PC-9 (cell line): ENCODE measurements at places on chromosomes 11 and 22. TPM values are rescaled to one million over a fixed set of nuclear protein-coding genes. Genes with fewer than 3 reads are reported as not detected.
A peak's percentile ranks its signal among the peaks of the same experiment; 100 is the strongest.

GRCh38 chr11:43688394-43688793 lies 7.9 kb downstream of the HSD17B12 start:
- H3K4me1 ChIP-seq: peaks cover 10% of the 10 kb centered on the region; the same call in 1 of the 2 replicates
- no peaks in the 10 kb centered on the region for H3K27me3 ChIP-seq
- no peak overlapping the region for H3K4me3 ChIP-seq
- DNase-seq: no peak
- peaks cover 27% of the 10 kb centered on the region for H3K36me3 ChIP-seq

- no peaks in the 10 kb centered on the region for H3K27me3 ChIP-seq
- DNase-seq: no peak
- no peaks in the 10 kb centered on the region for H3K4me1 ChIP-seq
- no peaks in the 10 kb centered on the region for H3K36me3 ChIP-seq
- H3K4me3 ChIP-seq: no peak overlapping the region
- H3K27ac ChIP-seq: no peak overlapping the region
Measured at GRCh38 chr22:30891781-30892180, 76.8 kb downstream of the MORC2 start.

- no peaks in the 10 kb centered on the region for H3K36me3 ChIP-seq
- H3K4me3 ChIP-seq: no peak overlapping the region
- H3K27me3 ChIP-seq: no peaks in the 10 kb centered on the region
- DNase-seq: no peak
Measured at GRCh38 chr11:84854498-84854880, 772.7 kb downstream of the DLG2 start.

- no peaks in the 10 kb centered on the region for H3K27me3 ChIP-seq
- H3K27ac ChIP-seq: no peak overlapping the region
Measured at GRCh38 chr22:50699001-50699755, 26.6 kb downstream of the SHANK3 start.

DNA sequence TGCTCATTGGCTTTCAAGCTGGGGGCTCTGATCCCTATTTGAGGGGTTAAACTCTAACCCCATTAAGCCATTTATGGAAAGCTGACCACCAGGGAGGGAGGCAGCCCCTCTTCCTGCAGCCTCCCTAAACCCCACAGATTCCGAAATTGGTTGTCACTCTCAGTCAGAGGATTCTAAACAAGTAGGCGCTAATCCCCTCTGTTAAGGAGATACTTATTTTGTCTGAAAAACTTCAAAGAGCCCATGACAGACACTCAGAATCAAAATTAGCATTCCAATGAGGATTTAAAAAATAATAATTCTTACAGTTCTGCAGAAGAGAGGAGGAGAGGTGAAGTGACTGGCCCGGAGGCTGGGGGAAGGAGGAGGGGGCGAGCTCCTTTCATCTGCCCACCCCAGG lies 69.7 kb upstream of the LMO1 start:
- H3K36me3 ChIP-seq: no peaks in the 10 kb centered on the region
- no peaks in the 10 kb centered on the region for H3K27me3 ChIP-seq
- H3K27ac ChIP-seq: no peak overlapping the region
- no peak for DNase-seq
- H3K4me3 ChIP-seq: no peak overlapping the region
- H3K4me1 ChIP-seq: peaks cover 50% of the 10 kb centered on the region

DNA sequence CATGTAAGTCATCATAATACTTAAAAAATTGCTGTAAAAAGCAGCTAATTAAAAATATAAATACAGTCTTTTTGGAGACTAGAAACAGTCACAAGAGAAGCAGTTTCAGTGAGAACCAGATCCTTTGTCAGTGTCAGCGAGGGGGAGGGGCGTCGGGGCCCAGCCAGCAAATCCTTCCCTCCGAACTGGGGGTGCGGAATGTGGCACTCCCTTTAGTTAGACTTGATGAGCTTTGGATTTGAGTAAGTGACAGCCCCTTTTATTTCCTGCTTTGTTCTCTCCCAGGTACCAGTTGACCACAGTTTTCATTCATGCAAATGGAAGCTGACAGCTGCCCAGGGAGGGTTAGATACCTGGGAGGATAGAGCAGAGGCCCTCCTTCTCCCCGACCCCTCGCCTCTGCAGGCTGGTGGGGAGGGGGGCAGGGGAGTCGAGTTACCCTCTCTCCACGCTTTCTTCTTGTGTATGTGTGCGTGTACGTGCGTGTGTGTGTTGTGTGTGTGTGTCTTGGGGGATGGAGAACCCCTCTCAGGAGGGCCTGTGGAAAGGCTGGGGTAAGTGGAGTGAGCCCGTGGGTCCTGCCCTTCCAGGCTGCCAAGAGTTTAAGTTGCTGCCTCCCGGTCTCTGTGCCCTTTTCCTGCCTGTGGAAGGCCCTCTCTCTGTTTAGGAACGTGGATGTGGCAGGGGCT lies 38.3 kb downstream of the PTPRJ start:
- no peak for DNase-seq
- 0 out of 2 replicates have a peak, but pooled peaks cover 14% of the 10 kb centered on the region for H3K36me3 ChIP-seq
- no peak overlapping the region for H3K4me3 ChIP-seq
- H3K27ac ChIP-seq: no peak overlapping the region

DNA sequence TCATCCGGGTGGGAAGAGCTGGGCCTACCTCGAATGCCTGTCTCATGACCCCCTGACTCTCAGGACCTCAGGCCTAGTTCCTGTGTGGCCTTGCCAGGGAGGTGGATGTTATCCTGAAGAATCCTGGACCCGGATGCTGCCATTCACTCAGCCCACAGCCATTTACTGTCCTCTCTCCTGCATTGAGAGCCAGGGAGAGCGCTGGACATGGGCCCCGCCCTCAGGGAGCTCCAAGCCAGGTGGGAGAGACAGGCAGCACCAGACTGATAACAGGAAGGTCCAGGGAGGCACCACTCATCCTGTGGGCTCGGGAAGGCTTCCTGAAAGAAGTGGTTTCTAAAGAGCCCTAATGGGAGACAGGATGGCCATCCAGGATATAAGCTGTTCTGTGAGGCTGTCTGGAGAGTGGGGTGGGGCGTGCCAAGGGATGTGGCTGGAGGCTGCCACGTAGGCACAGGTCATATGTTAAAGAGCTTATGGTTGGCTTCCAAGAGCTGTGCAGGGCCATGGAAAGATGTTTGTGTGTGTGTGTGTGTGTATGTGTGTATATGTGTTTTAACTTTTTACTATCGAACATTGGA lies 8.6 kb downstream of the SERPINH1 start:
- H3K4me1 ChIP-seq: no peaks in the 10 kb centered on the region
- DNase-seq: no peak
- no peaks in the 10 kb centered on the region for H3K27me3 ChIP-seq
- H3K4me3 ChIP-seq: no peak overlapping the region

GRCh38 chr11:133887692-133888332 lies 42.5 kb upstream of the SPATA19 start:
- peaks cover 30% of the 10 kb centered on the region for H3K27me3 ChIP-seq
- DNase-seq: no peak
- H3K27ac ChIP-seq: no peak overlapping the region

- no peak overlapping the region for H3K27ac ChIP-seq
- H3K36me3 ChIP-seq: no peaks in the 10 kb centered on the region
- no peak overlapping the region for H3K4me3 ChIP-seq
- peak; percentile 37 for DNase-seq
- no peaks in the 10 kb centered on the region for H3K4me1 ChIP-seq
- H3K27me3 ChIP-seq: no peaks in the 10 kb centered on the region
Measured at GRCh38 chr22:21712751-21713427, 22.7 kb downstream of the YPEL1 start.

DNA sequence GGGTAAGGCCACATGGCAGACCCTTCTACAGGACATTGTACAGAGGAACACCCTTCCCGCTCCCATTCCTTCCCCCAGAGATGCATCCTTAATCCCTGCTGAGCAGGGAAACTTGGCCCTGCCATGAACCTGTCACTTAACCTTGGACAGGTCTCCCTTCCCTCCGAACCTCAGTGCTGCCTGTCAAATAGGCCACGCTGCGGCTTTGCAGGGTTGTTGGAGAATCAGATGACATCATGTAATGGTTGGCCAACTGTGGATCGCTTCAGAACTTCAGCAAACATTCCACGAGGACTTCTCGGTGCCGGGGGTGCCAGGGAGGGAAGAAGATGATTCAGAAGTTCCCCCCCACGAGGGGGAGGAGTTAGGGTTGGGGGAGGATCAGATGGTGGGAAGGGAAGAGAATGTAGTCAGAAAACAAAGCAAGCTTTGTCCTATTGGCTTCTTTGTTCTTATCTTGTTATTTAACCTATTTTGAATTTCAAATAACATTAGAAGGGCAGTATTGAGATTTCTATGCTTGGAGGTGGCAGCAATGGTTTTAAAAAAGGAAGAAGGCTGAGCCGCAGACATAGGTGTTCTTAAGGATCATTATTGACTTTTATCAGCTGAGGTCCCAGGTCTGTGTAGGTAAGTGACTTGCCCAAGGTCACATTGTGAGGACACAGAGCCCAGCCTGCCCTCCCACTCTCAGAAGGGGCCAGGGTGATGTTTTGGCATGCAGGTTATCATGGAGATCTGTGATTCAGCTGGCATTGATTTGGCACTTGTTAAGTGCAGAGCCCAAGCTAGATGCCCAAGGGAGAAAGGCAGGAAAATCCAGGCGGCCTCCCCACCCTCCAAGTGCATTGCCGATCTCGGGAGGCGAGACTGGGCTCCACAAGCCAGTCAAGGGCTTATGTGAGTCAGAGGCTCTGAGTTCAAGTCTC lies 3.1 kb downstream of the CDC42EP1 start:
- peak; percentile 94 for DNase-seq
- peaks cover 13% of the 10 kb centered on the region; the same call in 1 of the 2 replicates for H3K36me3 ChIP-seq
- H3K27ac ChIP-seq: peak overlapping the region; percentile 82
- peaks cover 73% of the 10 kb centered on the region for H3K4me1 ChIP-seq
- peak overlapping the region; percentile 95; the same call in 1 of the 2 replicates for H3K4me3 ChIP-seq

DNA sequence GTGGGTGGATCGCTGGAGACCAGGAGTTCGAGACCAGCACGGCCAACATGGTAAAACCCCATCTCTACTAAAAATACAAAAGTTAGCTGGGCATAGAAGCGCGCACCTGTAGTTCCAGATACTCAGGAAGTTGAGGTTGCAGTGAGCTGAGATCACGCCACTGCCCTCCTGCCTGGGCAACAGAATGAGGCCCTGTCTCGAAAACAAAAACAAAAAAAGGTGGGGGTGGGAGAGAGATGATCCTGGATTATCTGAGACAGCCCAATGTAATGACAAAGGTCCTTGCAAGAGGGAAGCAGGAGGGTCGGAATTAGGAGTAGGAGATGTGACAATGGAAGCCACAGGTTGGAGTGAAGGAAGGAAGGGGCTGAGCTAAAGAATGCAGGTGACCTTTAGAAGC lies 87.6 kb upstream of the APOA1 start:
- DNase-seq: peak; percentile 23
- H3K4me1 ChIP-seq: no peaks in the 10 kb centered on the region
- no peaks in the 10 kb centered on the region for H3K27me3 ChIP-seq
- no peaks in the 10 kb centered on the region for H3K36me3 ChIP-seq
- H3K27ac ChIP-seq: no peak overlapping the region

DNA sequence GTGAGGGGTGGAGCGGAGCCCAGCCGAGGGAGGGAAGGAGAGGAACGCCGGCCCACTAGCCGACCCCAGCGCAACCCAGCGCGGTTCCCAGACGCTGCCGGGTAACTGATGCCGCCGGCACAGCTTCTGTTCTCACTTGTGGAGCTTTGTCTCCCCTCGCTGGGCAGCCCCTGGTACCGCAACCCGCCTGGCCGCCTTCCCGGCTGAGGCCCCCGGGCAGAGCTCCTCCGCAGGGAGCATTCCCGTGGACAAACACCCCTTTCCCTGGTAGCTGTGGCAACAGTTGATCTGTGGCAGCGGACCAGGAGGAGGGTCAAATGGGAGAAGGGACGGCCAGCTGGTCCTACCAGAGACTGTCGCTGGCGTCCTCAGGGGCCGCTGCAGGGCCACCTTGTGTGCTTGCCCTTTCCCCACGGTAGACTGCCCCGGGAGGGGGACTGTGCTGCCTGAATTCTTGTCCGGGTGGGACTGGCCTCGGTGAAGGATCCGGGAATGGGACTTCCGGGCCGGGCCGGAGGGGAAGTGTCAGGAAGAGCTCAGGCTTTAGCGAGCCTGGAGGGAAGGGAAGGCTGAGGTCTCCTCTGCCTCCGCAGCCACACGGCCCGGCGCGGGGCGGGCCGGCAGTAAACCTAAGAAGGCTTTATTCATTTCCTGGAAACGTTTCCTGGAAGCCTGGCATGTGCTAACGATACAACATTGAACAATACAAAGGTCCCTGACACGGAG lies 468.0 kb downstream of the OPCML start:
- no peaks in the 10 kb centered on the region for H3K4me1 ChIP-seq
- peaks cover 65% of the 10 kb centered on the region for H3K27me3 ChIP-seq
- no peaks in the 10 kb centered on the region for H3K36me3 ChIP-seq
- no peak overlapping the region for H3K4me3 ChIP-seq
- no peak for DNase-seq
- H3K27ac ChIP-seq: no peak overlapping the region

DNA sequence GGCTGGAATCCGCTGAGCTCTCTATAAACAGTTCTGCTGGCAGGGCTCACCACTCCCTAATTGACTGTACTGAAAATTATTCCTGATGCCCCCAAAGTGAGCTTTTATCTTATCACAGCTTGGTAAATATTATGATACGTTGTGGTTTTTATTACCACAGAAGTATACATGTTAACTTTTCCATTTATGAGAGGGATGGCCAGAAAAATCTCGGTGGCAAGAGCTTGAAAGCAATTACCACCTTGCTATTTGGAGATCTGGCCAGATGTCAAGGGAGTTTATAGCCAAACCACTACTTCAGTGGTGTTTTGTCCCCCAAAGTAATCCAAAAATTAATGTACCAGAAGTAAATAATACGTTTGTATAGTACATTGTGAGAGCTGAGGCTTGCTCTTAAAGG lies 75.4 kb upstream of the RCN1 start:
- no peak for DNase-seq
- H3K4me1 ChIP-seq: no peaks in the 10 kb centered on the region
- H3K27me3 ChIP-seq: peaks cover 36% of the 10 kb centered on the region
- H3K27ac ChIP-seq: no peak overlapping the region
- no peaks in the 10 kb centered on the region for H3K36me3 ChIP-seq
- H3K4me3 ChIP-seq: no peak overlapping the region

DNA sequence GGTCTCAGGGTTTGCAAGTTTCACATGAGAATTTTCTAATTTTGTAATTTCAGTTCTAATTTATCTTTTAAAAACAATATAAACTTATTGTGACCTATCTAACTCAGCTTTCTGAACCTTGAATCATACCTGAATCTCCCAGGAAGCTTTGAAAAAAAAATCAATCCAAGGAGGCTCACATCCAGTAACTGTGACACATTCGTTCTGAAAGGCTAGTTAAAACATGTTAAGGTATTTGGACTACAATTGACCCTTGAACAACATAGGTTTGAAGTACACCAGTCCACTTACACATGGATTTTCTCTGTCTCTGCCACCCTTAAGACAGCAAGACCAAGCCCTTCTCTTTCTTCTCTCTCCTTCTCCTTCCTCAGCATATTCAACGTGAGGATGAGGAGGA lies 40.0 kb downstream of the DDI1 start:
- H3K27me3 ChIP-seq: no peaks in the 10 kb centered on the region
- no peak for DNase-seq
- no peak overlapping the region for H3K4me3 ChIP-seq
- no peaks in the 10 kb centered on the region for H3K36me3 ChIP-seq
- H3K4me1 ChIP-seq: no peaks in the 10 kb centered on the region

OR51B4 gene
- total RNA-seq: not detected in 2 replicates

GLYATL1 gene
- total RNA-seq: not detected in 2 replicates

PHETA2 gene
- total RNA-seq: 4.5 TPM in 2 replicates

EHF gene
- 85.7 and 118 TPM in 2 replicates for total RNA-seq

TEX54 gene
- not detected in 2 replicates for total RNA-seq

GRK2 gene
- 76.7 and 102 TPM in 2 replicates for total RNA-seq

GGT5 gene
- not detected in 2 replicates for total RNA-seq

CARD10 gene
- total RNA-seq: 63.9 and 76.7 TPM in 2 replicates

MS4A4E gene
- total RNA-seq: not detected in 2 replicates

FOSL1 gene
- total RNA-seq: 58.8 and 69.9 TPM in 2 replicates
